ENCODE measurements at places on chromosomes 11 and 22.

GRCh38 chr11:116837231-116838091, at the start of gene APOA1:
TSS of gene APOA1 (minus strand) at chr11:116837622. CDS start at chr11:116837387, 235 bp downstream.
- DNase-seq: no peak

DNA sequence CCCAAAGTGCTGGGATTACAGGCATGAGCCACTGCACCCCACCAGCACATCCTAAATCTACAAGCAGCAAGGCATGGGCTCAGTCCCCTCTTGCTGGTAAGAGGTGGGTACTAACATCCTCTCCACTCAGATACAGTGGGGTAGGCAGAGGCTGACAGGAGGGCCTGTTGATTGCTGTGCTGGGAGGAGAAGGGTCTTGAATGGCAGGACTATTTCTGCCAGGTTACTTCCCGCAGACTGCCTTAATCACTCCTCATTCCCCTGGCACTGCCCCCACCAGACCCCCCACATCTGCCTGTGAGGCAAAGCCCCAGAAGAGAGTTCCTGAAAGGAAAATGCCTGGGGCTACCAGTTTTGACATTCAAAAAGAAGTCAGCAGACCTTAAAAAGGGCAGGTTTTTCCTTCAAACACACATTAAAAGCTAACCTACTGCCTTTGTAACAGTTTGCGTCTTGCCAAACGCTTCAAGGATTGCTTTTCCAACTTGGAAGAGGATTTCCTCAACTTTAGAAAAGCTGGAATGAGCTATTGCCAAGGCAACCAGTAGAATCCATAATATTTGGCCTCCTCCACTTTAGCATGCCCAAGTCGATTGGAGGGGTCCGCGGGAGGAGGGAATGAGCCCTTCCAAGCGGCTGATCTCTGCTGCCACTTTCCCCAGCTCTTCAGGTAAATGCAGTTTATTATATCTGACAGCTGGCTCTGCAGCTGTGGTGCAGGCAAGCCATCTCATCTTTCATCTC, 62.0 kb downstream of the FDX1 start:
- DNase-seq: no peak

- DNase-seq: no peak
Measured at GRCh38 chr11:61542705-61543104, 34.2 kb downstream of the LRRC10B start.

DNA sequence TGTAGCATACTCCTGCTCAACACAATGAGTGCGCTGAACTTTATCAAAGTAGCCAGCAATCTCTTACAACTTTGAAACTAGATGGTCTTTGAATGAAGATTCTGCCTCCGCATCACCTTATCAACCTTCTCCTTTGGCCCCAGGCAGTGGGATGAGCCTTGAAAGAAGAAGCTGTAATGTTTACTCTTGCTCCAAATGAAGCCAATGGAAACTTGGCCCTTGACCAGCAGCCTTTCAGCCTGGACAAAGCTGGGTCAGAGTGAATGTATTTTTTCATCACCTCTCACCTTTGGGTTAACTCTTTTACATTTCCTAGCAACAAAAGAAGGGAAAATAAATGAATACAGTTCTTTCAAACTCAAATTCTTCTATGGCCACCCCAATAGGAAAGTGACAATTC, 359.1 kb downstream of the KCNA4 start:
- no peak for DNase-seq

- no peak for DNase-seq
Measured at GRCh38 chr11:121199516-121199915, 93.1 kb upstream of the SC5D start.

DNA sequence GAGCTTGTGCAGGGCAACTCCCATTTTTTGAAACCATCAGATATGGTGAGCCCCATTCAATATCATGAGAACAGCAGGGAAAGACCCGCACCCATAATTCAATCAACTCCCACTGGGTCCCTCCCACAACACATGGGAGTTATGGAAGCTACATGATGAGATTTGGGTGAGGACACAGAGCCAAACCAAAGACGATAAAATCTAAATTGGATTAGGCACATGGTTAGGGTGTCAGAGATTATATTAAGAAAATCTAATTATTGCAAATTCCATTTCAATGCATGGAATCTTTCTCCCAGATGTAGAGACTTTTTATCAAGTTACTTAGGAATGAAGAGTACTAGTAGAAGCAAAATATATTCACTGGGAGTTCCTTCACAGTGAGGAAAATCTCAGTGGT, 324.9 kb downstream of the JRKL start:
- DNase-seq: no peak

- DNase-seq: no peak
Measured at GRCh38 chr11:2143799-2144543, 4.8 kb upstream of the IGF2 start.

DNA sequence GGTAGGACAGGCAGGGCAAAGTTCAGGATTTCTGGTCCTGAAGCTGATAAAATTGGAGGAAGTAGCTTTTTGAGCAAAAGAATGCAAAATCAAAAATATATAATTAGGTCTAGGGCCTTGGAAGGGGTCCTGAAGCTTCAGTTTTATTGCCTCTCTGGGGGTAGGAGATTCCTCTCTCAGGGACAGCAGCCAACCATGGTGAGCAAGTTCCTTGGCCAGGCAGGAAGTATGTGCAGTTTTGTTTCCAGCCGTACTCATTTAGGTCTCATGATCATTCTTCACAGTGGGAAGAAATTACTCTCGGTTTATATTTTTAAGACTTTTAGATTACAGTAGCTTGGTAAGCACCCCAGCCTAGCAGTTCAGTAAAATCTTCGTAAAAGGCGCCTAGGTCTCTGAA, 2.9 kb upstream of the RAB38 start:
- DNase-seq: no peak

GRCh38 chr11:115548878-115549528, 44.8 kb upstream of the CADM1 start:
- no peak for DNase-seq

DNA sequence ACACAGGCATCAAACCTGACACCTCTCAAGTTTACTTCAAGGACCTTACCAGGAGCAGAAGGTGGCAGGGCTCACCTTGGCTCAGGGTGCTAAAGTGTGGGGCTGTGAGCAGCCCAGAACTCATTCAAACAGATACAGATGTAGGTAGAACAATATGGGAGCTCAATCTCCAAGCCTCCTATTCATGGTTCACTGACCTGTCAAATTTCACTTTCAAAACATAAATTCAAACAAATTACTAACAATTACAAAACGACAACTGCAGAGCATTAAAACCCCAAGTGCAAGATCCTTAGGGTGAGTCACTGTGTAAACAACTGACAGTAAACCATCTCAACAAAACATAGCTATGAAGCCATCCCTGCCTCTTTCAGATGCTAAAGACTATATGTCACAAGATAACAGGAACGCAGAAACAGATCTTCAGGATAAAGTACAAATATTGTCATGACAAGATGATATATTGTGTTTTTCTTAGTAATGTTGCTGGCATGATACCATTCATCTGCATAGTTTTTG, 303.5 kb upstream of the ANO3 start:
- DNase-seq: no peak

GRCh38 chr11:44840085-44840478, 110.6 kb downstream of the TP53I11 start:
- DNase-seq: no peak

- no peak for DNase-seq
Measured at GRCh38 chr11:44607987-44608386, 42.5 kb downstream of the CD82 start.

- DNase-seq: no peak
Measured at GRCh38 chr11:59669611-59670009, 773 bp upstream of the PATL1 start.

- DNase-seq: no peak
Measured at GRCh38 chr11:62457478-62457877, 38.6 kb downstream of the SCGB1A1 start.

DNA sequence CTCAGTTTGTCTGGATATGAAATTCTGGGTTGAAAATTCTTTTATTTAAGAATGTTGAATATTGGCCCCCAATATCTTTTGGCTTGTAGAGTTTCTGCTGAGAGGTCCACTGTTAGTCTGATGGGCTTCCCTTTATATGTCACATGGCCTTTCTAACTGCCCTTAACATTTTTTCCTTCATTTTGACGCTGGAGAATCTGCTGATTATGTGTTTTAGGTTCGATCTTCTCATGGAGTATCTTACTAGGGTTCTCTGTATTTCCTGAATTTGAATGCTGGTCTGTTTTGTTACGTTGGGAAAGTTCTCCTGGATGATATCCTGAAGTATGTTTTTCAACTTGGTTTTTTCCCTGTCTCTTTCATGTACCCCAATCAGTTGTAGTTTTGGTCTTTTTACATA, 22.8 kb downstream of the OR52A5 start:
- no peak for DNase-seq

GRCh38 chr11:57501953-57502352, 13.5 kb downstream of the SLC43A1 start:
- no peak for DNase-seq

DNA sequence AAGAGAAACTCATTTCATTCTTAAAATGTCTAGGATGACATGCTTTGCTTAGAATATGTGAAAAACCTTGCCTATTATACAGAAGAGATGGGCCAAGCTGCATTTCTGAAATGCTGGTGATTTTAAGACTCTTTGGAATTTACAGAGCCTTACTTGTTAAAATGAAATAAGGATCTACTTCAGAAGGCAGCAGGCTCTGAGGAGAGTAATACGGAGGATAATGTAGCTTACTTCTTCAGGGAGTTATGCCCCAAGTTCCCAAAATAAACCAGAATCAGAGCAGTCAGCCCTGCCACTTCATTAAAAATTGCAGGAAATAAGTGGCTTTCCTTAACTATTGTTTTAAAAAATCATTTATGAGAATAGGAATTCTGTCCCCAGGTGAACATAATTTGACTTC, 1000.3 kb upstream of the RAG2 start:
- no peak for DNase-seq

Data from stimulated activated CD4-positive, alpha-beta T cell treated with anti-CD3 and anti-CD28 coated beads, Interleukin-2, amount 100 ng/mL, for 24 hours (primary cell).